Neuronal stem cell (in vitro differentiated cells): ENCODE measurements at places on chromosomes 3 and 15.

GRCh38 chr3:125121246-125122010, 65.6 kb upstream of the HEG1 start:
- no peak for DNase-seq

- no peak for DNase-seq
These were observed 136.8 kb downstream of the TPRG1 start for GRCh38 chr3:189308608-189309007.

DNA sequence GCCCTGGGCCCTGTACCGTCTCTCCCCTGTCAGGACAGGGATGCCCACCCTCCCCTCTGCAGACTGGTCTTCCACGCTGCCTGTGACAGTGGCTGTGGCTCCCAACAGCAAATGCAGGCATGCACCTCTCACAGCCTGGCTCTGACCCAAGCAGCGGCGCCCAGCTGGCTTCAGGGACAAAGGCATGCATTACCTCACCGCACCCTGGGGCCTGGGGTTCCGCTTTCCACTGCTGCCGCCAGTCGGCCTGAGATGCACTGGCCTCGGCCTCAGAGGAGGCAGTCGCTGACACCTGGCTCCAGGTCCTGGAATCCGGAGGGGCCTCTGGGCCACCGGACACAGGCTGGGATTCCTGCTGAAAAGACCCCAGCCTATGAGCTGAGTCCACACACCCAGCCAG, 70.3 kb downstream of the SCN5A start:
- DNase-seq, result no peak

DNA sequence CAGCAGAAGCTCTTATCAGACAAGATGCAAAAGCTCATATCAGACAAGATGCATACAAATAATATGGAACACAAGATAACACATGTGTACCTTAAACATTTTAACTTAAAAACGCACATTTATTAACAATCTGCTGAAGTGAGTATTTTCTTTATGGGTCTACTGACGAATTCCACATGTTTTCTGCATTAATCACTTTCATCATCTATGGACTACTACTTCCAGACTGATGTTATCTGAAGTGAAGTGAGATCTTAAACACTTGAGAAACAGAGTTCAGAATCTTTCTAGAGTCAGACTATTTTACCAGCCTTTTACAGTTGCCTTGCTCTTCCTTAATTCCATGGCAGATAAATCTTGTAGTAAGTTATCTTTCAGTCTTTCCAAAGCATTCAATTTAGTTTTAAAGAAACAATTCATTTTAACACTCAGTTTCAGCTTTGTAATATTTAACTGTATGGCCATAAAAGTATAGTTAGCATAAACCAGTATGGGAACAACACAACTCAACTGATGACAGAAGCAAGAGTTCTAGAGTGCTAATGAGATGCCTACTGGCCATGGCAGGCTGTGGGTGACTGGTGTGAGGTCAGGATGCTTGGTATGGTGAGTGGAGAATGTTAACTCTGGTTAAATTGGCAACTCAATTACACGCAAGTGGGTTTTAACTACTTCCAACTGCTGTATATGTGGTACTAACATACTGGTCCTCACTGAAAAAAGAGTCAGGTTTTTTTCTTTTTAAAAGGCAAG, 9.8 kb downstream of the CMTM6 start:
- DNase-seq, result no peak

DNA sequence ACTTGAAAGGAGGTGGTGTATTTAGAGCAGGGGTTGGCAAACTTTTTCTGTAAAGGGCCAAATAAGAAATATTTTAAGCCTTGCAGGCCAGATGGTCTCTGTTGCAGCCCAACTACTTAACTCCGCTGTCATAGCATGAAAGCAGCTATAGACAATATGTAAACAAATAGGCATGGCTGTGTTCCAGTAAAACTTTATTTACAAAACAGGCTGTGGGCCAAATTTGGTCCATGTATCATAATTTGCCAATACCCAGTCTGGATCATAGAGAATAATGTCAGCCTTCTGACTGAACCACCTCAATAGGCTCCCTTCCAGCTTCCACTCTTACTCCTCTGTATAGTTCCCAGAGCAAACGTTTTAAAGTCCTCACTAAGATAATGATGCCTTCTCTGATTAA, 638.8 kb upstream of the CFAP20DC start:
- no peak for DNase-seq

DNA sequence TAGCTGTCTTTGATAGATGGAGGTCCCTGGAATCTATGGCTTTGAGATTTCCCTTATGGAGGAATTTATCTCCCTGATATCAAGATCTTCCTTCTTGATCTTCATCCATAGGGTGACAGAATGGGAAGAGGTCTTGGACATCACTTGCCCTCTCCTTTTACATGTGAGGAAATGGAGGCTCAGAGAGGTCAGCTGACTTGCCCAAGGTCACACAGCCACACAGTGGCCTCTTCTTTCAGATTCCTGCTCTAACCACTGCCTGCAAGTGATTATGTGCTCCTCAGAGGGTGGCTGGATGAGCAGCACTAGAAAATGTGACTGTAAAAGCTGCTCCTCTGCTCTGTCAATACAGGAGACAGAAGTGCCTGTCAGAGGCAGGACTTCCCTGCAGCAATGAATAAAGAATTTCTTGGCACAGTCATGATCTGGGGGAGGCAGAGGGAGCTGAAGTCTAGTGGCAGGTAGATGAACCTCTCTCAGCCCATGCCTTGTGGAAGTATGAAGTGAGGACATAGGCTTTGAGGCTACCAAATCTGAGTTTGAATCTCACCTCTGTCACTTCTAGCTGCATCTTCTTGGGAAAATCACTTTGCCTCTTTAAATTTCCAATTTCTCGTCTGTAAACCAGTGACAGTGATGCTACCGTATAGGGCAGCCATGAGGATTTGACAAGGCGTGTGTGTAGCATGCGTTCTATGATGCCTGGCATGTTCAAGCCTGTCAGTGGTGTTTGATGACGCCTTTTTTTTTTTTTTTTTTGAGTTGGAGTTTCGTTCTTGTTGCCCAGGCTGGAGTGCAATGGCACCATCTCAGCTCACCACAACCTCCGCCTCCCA, 12.0 kb downstream of the SSUH2 start:
- no peak for DNase-seq

DNA sequence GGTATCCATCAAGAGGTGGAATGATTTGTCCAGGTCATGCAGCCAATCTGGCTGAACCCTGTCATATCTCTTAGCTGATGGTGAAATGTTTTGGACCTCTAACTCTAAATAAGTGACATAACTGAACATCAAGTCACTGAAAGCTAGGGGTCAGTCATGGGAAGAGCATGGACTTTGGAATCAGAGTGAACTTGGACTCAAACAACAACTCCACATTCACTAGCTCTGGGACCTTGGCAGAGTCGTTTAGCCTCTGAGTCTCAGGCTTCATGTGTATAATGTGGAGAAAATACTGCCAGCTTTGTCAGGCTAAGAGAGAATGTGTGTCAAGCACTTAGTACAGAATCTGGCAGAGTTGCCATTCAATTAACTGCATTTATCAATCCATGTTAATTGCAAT, 557.8 kb upstream of the CFAP20DC start:
- no peak for DNase-seq

DNA sequence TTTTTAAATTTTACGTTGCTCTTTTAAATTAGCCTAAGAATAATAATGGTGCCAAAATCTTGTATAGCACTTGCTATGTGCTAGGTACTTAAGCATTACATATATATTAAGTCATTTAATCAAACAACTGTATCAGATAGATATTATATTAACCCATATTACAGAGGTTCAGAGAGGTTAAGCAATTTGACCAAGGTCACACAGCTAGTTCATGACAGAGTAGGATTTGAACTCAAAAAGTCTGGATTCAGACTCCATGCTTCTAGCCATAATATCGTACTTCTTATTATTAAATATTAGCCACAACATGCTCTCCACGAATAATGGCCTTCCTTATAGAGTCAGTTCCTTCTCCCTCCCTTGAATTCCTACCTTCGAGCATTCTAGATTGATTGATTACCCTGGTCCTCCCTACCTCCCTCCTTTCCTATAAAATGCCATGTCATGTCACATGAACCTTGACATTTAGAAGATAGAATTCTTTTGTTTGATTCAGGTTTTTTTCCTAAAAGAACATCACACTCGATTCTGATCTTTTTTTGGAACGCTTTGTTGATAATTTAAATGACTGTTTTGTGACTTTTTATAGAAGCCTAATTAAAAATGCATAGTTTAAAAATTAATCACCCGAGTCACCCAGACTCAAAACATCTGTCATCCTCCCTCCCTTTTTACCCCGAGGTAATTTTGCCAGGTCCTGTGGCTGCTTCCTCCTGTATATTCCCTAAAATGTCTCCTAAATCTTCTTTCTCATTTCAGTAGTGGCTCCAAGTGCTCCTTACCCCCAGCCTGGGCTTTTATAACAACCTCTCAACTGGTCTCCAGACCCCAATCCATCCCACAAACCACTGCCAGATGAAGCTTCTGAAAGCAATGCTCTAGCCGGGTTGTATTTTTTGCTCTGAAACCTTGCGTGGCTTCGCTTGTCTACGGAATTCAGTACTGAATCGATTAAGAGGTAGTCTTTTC, 8.5 kb upstream of the PSMD6 start:
- no peak for DNase-seq

DNA sequence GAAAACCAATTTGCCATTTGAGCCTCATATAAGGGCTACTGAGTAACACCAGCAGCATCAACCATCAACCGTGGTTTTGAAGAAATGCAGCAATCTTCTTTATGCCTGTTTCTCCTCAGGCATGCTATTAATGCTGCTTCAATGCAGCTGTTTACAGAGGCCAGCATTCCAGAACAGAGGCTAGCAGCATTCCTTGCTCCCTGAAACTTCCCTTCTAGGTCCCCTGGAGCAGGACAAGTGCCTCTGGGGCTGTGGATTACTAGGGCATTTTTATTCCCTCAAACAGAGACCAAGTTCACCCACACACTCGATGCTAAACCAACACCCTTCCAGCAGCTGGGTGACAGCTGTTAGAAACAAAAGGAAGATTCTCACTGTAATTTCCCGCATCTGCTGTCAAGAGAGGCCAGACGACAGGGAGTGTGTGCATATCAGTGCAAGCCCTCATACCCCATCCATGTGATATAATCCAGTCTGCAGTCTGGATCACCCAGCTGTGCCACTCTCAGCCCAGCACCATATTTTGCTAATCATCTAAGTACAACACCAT, 57.5 kb downstream of the HOMER2 start:
- DNase-seq, result peak; percentile 38

- no peak for DNase-seq
These were observed 130.1 kb upstream of the PRR20G start for GRCh38 chr3:127417709-127418559.

DNA sequence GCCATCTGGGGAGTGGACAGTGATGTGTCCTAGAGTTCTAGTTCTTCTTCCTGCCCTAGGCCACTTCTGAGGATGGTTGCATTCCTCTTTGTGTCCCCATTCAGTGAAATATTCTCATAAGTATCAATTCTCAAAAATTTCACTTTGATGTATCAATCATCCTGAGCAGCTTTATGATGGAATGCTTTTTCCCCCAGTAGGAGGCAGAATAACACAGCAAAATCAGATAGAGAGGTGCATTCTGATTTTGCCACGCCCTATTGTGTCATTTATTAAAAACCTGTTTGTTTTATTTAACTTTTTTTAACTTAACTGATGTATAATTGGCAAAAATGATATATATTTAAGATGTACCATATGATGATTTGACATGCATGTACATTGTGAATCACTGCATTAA, 656.0 kb upstream of the GRM7 start:
- DNase-seq, result no peak

- DNase-seq, result no peak
These were observed 199.9 kb upstream of the CTDSPL start for GRCh38 chr3:37661615-37662306.

DNA sequence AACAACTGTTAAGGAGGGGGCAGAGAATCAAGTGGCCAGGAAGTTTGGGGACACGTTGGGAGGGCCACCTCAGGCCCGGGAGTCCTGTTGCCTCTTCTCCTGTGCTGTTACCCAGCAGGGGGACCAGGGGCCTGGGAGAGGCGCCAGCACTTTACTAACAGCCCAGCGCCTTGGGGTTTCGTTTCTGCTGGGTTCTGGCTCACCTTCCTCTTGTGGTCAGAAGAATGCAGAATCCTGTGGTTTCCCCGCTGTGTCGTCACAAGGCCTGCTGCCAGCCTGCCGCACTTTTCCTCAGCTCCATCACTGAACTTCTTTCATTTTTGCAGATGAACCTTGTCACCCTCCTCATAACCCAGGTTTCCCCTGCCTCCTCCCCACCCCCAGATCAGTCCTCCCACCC, 67.7 kb downstream of the SLC30A4 start:
- DNase-seq, result no peak

DNA sequence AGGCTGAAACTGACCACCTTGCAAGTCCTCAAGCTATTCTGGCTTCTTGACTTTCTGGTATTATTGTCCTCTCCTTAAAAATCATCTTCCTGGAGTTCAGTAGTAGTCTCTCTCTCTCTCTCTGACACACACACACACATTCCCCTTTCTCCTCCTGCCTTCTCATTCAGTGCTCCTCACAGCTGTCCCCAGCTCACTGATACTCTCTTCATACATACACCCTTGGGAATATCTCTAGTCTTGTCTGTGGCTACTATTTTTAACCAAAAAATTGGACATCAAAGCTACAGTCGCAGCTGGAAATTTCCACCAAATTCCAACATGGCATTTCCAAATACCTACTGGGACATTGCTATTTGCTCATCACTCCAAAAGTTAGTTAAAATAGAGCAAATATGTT, 178.9 kb downstream of the ECT2 start:
- DNase-seq, result no peak

DNA sequence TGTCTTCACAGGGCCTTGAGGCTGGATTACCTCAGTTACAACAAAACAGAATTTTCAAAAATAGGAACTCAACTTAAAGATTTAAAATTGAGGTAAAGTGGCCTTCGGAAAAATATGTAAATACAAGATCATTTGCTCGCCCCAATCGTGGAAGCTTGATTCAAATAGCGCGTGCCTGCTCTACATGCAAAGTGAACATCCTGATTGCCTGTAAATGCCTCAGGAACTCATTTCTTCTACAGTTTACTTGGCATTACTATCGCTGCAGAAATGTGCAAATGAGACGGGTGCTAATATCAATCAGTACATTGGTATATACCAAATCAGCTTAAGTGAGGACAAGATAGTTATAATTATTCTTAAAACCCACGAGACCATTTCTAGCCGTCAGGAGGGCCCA, 159.2 kb downstream of the XXYLT1 start:
- DNase-seq, result no peak

DNA sequence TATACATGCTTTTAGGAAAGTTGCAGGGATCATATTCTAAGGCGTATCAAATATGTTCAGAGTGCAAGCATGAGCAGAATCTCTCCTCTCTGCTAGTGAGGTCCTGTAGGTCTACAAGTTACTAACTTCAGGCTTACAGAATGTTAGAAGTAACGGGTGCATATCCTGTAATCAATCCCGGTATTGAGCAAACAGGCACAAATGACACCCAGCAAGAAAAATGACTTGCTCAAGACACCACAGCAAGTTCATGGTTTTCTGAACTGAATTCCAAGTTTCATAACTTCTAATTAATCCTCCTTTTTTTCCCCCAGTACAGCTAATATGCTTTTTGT, 353.9 kb upstream of the TPRG1 start:
- no peak for DNase-seq

DNA sequence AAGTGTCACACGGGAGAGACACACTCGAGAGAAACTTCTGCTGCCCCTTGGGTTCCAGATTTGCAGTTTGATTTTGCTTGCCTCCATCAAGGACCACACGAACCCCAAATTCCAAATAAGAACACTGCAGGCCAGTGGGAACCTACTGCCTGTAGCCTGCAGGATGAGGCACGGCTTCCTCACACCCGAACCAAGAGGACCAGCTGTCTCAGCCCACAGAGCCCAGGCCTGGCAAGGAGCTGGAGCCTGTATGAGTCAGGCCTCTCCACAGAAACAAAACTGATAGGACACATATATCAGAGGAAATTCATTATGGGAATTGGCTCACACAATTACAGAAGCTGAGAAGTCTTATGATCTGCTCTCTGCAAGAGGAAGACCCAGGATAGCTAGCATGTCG, 188.1 kb upstream of the NSMCE3 start:
- no peak for DNase-seq
